ENCODE measurements at places on chromosomes 7 and 10. TPM values are rescaled to one million over a fixed set of nuclear protein-coding genes. Genes with fewer than 3 reads are reported as not detected.

TMEM236 gene
- 0.07 TPM for total RNA-seq

SKIDA1 gene
- total RNA-seq: 0.36 TPM

XRCC2 gene
- 1.2 TPM for total RNA-seq

PPP1R9A gene
- 0.78 TPM for total RNA-seq

EPC1 gene
- 28.4 TPM for total RNA-seq

ANKRD61 gene
- total RNA-seq: 0.13 TPM

HECW1 gene
- 0.26 TPM for total RNA-seq

TRIM4 gene
- 24.9 TPM for total RNA-seq

MRLN gene
- total RNA-seq: not detected

PKD1L1 gene
- 0.07 TPM for total RNA-seq

MAGI2 gene
- 9.8 TPM for total RNA-seq

GBX1 gene
- total RNA-seq: not detected

TMEM184A gene
- total RNA-seq: 0.03 TPM

RARRES2 gene
- 1.7 TPM for total RNA-seq

DOCK4 gene
- 20.3 TPM for total RNA-seq

NPFFR1 gene
- not detected for total RNA-seq

CADPS2 gene
- total RNA-seq: 18.3 TPM

HHEX gene
- total RNA-seq: 9.2 TPM

APBB1IP gene
- total RNA-seq: 0.26 TPM

CREB3L2 gene
- total RNA-seq: 56.7 TPM

Data from smooth muscle cell of the pulmonary artery (primary cell).